Stimulated activated CD8-positive, alpha-beta memory T cell treated with anti-CD3 and anti-CD28 coated beads, Interleukin-12 subunit alpha, Interleukin-12 subunit beta, amount 100 ng/mL, for 4 hours (primary cell): ENCODE measurements at places on chromosomes 4 and X.

DNA sequence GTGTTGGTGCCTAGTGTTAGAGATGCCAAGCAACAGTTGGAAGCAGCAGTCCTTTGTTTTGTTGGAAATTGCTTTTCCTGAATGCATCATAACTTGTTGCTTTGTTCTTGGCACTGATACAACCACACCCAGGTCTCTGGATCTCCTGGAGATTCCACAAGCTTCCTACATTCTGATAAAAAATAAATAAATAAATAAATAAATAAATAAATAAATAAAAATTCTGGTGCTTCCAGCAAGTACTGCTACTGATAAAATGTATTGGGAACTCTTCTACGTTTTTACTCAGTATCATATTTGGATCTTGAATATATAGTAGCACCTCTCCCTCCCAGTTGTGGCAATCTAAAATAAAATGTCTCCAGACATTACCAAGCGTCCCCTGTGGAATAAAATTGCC lies 62.7 kb upstream of the GRID2 start:
- no peak for DNase-seq

- no peak for DNase-seq
Observed at GRCh38 chrX:113470166-113470565, 629.5 kb upstream of the AMOT start.

GRCh38 chr4:37762991-37763368 lies 63.5 kb upstream of the PGM2 start:
- no peak for DNase-seq

- DNase-seq: no peak
Observed at GRCh38 chr4:15610855-15611254, 44.3 kb downstream of the FBXL5 start.

DNA sequence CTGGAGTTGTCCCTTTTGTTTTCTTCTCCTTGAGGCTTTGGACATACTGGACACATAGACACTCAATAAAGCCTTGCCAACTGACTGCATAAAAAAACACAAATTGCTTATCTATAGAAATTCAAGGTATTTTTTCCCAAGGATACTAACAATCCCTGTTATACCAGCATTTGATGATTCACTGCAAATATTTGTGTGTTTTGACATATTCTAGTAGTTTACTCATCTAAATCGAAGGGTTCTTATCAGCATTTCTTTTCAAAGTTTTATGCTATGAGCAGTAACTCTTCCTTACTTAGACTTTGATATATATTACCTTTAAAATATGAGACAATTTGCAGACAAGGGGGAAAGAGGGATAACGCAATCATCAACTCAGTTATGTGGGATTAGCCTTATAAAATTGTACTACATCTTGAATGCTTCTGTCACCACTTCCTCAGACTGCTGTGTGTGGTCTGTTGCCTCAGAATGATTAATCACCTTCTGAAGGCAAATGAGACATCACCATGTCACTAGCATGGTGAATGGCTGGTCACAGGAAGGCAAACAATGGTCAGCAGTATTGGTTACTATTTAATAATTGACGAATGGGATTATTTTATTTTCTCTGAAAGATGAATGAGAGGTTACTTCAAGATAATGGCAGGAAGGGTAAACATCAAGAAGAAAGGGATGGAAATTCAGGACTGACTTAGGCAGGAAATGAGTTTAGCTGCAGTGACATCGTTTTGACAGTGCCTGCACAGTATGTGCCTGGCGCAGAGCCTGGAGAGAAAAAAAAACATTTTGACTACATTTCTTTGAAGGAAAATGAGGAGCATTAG lies 544.3 kb upstream of the CNKSR2 start:
- DNase-seq: no peak

DNA sequence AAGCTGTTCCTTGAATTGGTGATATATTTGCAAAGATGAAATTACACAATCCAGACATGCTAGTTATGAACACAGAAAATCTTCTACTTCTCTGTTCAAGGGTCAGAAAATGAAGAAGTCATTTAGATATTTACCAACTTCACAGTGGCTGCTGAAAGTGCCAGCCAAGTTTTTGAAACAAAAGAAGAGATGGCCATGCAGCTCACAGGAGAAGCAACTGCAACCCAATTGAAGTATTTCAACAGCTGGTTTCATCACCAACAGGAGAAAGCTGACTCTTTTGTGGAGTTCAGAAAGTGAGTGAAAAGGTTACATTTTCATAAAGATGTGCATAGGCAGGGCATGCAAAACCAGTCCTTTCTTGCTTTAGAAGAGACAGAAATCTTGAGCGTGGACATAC lies 70.1 kb upstream of the LSM6 start:
- DNase-seq: no peak

DNA sequence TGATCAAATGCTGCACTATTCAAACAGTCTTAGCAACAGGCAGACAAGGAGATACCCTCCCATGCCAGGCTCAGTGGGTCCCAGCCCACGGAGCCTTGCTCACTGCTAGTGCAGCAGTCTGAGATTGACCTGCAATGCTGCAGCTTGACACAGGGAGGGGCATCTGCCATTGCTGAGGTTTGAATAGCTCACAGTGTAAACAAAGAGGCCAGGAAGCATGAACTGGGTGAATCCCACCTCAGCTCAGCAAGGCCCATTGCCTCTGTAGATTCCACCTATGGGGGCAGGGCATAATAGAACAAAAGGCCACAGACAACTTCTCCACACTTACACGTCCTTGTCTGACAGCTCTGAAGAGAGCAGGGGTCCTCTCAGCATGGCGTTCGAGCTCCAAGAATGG lies 26.6 kb upstream of the ZXDB start:
- no peak for DNase-seq

DNA sequence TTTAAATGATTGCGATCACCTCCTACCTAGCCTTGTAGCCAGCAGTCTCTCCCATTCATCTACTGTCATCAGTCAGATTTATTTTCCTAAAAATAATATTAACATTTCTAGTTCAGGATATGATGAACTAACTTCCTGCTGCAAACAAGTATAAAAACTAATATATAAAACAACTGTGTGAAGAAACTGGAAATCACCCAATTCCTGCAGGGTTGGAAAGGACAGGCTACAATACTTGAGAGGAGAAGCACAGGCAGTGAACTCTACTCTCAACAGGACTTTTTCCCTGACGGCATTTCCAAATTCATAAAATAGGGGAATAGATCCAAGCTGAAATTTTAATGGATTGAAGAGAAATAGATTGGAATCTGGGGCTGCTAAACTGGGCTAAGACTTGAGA lies 14.2 kb upstream of the BBS12 start:
- no peak for DNase-seq

- no peak for DNase-seq
Observed at GRCh38 chr4:25670991-25671390, 15.3 kb downstream of the SLC34A2 start.

GRCh38 chr4:186169945-186170802 lies 21.2 kb upstream of the CYP4V2 start:
- DNase-seq: no peak

DNA sequence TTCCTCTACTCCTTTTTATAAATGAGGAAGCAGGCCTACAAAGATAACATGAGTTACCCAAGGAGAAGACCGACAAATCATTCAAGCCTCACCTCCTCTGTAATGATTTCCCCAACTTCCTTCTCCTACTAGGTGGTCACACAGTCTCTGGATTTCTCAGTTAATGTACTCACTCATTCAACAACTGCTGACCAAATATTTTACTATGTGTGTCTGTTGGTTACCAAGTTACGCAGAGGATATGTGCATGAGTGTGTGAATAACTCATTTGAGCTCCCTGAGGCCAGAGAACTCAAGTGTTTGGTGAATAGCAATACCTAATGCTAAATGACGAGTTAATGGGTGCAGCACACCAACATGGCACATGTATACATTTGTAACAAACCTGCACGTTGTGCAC lies 10.4 kb downstream of the CASK start:
- DNase-seq: no peak

- DNase-seq: no peak
Observed at GRCh38 chr4:12911750-12912358, 572.3 kb downstream of the RAB28 start.

- DNase-seq: no peak
Observed at GRCh38 chr4:2593003-2593402, 56.6 kb downstream of the FAM193A start.

DNA sequence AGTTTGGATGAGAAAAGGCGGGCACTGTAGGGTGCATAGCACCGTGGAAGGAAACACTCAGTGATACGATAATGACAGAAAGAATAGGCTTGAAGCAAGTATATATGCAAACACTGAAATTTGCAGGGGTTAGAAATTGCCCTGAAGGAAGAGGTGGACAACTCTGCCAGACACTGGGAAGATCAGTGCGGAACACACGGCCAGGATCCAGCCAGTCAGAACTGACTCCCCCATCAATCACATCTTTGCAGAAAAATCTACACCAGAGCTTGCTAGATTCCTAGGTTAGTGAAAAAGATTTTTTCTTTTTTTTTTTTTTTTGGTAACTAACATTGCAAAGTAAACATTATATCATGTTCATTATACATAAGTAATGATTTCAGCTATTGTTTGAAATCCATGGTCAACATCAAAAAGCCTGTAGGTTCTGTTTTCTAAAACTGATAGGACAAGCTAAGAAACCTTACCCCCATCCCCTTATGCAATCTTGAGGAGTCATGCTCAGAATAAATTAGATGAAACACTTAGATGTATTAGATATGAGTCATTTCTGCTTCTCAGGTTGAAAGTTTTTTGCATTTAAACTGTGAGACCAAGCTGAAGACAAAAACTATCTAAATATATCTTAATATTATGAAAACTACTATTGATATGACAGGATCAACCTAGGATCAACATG lies 38.9 kb downstream of the TRIML1 start:
- DNase-seq: no peak

- no peak for DNase-seq
Observed at GRCh38 chrX:68234171-68234910, 199.0 kb downstream of the OPHN1 start.

DNA sequence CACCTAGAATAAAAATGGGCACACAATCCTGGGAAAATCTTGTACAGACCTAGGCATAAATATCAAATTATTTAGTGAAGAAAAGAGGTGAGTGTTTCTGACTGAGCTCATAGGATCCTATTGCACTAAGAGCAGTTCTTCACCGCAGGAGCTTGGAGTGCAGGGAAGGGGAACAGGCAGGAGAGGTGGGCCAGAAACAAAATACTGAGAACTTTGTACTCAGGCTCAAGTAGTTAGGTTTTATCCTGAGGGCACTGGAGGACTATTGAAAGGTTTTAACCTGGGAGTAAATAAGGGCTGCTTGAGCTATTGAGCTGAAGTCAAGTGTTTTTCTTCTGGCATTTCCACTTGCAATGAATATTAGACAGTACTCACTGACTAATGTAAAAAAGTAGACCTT lies 12.2 kb downstream of the EPHA5 start:
- DNase-seq: no peak

DNA sequence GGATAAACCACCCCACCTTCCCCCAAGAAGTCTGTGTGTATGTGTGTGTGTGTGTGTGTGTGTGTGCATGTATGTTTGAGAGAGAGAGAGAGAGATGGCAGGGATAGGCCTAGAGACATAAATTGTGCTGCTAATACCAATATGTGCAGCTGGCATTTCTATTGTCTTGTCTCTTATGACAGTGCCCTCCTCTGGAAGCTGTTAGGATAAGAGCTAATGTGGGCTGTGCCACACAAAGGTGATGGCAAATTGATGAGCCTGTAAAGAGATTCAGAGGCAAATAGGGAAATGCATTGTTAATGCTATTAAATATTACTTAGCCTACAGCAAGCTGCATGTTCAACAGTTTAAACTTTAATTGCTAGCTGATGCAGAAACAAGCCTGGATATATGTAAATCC lies 332.0 kb downstream of the NKX6-1 start:
- DNase-seq: no peak

DNA sequence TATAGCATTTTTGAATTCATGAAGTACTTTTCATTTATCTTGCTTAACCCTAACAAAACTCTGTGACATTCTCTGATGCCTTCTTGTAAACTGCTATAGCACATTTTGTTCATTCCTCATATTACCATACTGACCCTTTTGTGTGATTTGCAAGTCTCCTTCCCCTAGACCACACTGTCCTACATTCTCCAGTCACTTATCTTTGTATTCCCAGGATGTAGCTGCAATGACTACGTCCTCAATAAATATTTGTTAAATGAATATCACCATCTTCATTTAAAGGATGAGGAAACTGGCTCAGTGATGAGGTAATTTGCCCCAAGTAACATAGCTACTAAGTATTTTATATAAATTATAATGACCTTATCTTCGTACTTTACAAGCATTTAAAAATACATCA lies 11.9 kb downstream of the HUWE1 start:
- DNase-seq: no peak

DNA sequence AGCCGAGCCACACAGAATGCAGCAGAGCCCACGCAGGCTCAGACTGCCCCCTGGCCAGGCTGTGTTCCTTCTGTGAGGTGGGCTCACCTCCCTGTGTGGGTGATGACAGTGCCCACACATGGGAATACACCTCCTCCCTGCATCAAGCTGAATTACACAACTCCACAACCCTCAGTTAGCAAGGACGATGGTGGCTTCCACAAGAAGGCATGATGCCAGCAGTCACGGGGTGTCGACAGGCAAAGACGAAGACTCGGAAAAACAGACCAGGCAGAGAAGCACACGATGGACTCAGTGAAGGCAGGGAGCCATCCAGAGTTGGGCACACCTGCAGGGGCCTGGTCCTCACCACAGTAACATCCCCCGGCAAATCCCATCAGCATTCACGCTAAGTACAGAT lies 12.1 kb downstream of the LETM1 start:
- no peak for DNase-seq

DNA sequence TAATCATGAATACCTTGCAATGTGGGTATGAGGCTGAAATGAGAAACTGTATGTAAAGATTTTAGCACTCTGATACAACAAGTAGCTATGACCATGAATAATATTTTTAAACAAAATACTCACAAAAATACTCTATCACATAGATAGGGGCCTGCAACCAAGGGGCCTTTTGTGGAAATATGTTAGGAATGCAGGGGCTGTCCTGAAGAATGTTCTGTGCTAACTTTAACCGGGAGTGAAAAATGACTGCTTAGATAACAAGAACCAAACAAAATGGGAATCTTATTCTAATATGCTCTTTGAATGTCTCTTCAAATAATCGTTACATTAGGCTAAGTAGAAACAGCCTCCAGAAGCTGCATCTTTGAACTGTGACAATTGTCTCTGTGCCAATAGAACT lies 37.9 kb upstream of the GYPA start:
- DNase-seq: no peak

- no peak for DNase-seq
Observed at GRCh38 chr4:143372093-143372915, 35.6 kb downstream of the GAB1 start.

DNA sequence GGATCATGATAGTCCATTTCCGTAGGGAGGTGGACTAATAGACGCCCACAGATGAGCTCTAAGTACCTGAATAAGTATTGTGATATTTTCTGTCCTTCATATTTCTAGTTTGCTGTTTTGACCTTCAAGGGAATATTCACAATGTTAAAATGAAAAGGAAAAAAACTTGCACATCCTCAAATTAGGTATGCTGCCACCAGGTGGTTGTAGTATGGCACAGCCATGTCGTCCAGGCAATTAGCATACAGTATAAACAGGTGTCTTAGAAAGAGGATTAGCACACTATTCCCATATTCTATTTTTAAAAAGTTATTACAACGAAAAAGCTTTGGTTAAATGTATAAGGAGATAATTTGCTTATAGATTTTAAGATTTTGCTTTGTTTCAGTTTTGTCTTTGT lies 802.0 kb downstream of the RPA4 start:
- no peak for DNase-seq

GRCh38 chr4:35125995-35126712 lies 1118.2 kb downstream of the ARAP2 start:
- no peak for DNase-seq
